COLO829 (cell line): ENCODE measurements at places on chromosomes 13 and 19.

DNA sequence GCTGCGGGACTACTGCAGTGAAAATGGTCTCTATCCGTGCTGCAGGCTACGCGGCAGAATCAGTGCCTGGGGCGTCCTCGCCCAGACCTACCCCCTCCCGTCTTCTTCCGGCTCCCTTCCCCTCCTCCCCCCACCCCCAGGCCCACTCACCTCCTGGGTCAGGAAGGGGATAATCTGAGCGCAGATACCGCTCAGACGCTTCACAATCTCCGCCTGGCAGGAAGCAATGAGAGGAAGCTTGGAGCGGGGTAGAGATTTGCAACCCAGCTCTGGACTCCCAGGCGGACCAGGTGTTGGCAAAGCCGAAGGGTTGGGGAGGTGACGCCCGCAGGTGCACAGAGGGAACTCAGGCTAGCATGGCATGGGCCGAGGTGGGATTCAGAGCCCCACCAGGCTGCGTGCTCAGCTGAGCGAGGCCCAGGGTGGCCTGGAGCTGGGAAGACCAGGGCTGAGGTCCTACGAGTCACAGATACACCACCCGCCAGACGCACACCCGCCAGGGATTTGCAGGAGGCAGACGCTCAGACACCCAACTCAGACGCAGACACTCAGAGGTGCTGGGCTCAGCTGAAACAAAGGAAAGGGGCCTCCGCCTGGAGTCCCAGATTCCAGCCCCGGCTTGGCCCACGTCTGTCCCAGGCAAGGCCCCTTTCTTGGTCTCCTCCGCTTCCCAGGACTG, 4.1 kb downstream of the TLE2 start:
- no peak for DNase-seq

DNA sequence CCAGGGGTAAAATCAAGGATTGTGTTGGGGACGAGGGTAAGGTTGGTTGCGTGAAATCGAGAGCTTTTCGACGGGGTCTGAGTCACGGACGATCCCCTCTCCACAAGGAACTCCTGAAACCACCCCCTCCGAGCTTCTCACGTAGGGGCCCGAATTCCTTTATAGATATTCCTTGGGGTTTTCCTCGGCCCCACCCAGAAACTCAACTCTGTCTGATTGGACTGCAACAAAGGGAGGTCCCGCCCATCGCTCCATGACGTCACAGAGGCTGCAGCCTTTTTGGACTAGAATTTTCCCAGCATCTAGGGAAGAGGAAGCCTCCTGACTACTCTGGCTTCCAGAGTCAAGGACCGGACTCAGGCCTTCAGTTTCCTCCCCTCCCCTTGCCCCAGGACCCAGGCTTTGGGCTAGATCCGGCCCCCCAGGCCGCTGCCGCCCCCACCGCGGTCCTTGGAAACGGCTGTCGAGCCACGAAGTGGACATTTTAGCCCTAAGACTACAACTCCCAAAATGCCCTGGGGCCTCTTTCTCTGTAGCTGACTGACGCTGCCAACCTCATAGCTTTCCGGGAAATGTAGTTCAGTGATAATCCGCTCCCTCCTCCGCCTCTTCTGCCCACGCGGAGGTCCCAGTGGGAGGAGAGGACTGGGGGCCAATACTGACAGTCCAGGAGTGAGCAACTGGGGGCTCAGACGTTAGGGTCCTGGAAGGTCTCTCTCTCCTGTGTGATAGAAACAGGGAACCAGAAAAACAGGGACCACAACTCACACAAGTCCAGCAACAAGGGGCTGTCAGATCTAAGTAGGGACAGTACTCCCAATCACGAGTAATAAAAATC, at the start of gene IZUMO1:
Gene IZUMO1, minus strand, starts transcription at position 172 of the 838 bp plus-strand sequence. CDS start 1,050 bp downstream, outside the sequence.
- peak; percentile 92 for DNase-seq

DNA sequence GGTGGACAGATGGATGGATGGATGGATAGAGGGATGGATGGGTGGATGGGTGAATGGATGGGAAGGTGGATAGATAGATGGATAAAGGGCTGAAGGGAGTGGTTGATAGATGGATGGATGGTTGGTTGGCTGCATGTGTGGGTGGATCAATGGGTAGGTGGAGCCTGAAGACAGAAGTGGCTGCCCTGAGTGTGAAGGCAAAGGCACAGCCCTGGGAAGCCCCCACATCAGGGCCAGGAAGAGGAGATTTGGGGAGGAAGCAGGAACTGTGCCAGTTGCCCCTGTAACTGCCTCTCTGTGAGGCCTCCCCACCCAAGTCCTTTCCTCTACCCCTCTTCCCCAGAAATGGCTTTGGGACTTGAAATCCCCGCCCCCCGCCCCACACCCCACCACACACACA, 43.4 kb upstream of the NFIC start:
- no peak for DNase-seq

GRCh38 chr19:33767898-33768413, 28.7 kb upstream of the KCTD15 start:
- DNase-seq, result no peak

DNA sequence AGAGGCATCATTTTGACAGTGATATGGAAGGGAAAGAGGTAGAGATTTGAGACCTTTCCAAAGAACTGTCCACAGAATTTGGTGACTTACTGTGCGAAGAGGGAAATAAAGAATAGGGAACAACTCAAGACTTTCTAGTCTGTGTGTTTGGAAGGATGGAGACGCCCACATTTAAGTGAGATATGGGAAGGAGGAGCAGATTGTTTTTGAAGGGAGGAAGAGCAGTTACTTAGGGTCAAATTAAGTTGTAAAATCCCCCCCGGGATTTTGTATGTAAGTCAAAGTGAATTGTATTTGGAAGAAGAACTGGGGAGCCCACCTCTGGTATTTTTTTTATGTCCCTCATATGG, 1.2 kb downstream of the USPL1 start:
- no peak for DNase-seq

DNA sequence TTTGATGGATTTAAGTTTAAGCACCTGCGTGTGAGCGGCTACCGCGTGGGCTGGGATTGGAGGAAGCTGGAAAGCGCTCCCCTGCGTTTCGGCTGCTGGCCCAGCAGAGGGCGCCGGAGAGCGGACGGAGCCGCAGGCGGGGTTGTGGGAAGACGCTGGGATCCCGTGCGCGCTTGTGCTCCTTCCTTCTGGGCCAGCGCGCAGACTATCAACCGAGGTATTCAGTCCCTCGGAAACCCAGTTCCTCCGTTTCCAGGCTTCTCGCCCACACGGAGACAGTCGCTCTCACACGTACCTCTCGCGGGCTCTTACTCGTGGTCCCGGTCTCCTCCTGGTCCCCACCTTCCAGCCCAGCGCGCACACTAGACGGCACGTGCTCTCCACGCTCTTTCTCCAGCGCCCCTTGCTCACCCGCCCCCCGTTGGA, 28.8 kb downstream of the EPN1 start:
- DNase-seq, result no peak

- DNase-seq, result no peak
Measured at GRCh38 chr19:50803633-50804419, 13.6 kb downstream of the ACP4 start.

GRCh38 chr13:69264362-69265334, 843.0 kb upstream of the ATXN8OS start:
- DNase-seq, result no peak

DNA sequence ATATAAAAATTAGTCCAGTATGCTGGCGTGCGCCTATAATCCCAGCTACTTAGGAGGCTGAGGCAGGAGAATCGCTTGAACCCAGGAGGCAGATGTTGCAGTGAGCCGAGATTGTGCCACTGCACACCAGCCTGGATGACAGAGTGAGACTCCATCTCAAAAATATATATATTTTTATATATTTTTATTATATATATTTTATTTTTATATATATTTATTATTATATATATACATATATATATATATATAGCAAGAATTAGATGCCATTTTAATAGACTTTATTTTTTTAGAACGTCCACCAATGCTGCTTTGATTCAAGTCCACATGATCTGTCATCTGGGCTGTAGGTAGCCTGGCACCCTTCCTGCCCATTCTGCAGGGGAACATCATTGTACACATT, 3.5 kb upstream of the OR7D2 start:
- no peak for DNase-seq

DNA sequence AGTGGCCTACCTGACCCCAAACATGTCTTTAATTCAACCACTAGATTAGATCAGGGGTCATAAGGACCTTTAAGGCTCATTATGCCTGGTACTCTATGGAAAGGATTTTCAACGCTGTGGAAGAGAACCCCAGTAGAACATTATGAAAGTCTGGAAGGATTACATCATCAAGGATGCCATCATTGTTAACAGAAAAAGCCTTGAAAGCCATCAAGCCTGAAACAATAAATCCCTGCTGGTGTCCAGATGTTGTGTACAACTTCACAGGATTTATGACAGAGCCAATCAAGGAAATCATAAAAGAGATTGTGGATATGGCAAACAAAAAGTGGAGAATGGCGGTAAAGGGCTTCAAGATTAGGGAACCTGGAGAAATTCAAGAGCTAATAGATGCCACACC, 59.7 kb downstream of the NAA16 start:
- no peak for DNase-seq

DNA sequence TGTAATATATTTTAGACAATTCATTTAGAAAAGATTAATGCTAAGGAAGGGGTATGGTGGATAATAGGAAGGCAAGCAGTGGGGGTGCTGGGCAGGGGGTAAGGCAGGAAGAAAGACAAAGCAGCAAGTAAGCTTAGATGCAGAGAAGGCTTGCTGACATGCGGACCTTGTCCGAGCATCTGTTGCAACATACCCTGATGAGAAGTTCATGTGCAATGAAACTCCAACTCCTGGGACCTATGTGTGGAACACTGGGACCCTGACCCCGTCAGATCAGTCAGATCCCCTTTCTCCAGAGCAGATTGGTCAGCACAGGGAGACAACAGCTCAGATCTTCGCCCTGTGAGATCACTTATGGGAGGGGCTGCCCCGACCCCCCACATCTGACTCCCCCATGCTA, 71.3 kb upstream of the ZNF599 start:
- DNase-seq, result no peak

- DNase-seq, result no peak
Measured at GRCh38 chr19:51644636-51645271, 1.9 kb downstream of the SIGLEC14 start.
